ENCODE measurements at places on chromosomes 5 and 9.

DNA sequence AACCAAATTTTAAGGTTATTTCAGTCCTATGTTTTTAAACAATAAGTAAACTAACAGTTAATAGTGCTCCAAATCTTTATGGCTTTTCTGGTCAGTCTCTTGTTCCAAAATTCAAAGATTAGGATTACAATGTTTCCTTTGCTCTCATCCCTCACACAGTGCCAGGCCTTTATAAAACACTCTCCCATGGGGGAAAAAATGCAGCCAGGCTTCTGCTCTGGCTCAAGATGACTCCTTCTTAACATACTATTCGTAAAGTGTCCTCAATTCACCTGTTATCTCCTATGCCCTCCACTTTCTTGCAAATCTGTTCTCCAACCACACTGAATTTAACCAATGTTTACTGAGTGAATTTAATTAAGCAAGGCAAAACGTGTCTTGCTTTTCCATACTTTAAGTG lies 1.4 kb downstream of the CEP120 start:
- DNase-seq: no peak

DNA sequence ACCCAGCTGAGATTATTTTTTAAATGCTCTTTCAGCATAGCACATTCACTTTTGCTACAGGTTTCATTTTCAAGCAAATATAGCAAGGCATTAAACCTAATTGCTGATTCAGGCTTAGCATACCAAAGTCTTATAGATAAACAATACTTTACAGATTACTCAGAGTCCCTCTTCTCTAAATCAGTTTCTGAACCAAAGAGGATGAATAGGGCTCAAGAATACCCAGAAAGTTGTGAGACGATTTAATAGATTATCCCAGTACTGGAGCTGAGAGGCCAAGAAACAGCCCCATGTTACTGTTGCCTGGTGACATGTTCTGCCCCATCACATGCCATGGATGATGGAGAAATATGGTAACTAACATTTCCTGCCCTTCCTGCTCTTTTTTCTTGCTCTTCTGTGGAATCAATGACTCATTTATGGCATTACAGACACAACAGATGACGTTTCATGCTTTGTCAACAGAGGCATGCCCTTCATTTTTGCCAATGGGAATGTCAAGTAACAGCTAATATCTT lies 18.1 kb upstream of the SSBP2 start:
- peak; percentile 71 for DNase-seq

GRCh38 chr5:9428272-9428671 lies 117.6 kb downstream of the SEMA5A start:
- DNase-seq: no peak

- DNase-seq: peak; percentile 63
Observed at GRCh38 chr9:7185612-7186011, 427.8 kb downstream of the KDM4C start.

GRCh38 chr5:76082772-76083554 lies at the start of gene SV2C:
TSS of gene SV2C (plus strand) at chr5:76083383. CDS start at chr5:76131751, 48,368 bp downstream.
- no peak for DNase-seq

- no peak for DNase-seq
Observed at GRCh38 chr9:121463026-121463807, 36.4 kb downstream of the GGTA1 start.

DNA sequence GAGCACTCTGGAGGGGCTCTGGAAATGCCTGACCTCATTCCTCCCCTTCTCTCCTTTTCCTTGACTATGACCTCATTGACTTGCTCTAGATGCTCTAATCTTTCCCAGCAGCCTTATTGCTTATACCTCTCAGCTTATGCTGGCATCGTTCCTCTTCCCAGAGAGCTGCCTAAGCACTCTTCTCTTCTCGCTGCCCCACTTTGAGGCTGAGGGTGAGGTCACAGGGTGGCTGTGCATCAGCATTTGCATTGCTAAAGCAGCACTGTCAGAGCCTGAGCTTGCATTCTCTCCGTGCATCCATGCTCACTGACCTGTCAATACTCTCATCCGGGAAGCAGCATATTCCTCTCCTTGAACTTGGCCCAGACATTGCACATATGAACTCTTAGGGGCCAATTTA lies 96.4 kb upstream of the NTRK2 start:
- DNase-seq: no peak

- no peak for DNase-seq
Observed at GRCh38 chr9:21047281-21047691, 15.8 kb upstream of the HACD4 start.

- DNase-seq: peak; percentile 63
Observed at GRCh38 chr5:171420431-171421241, 1.2 kb downstream of the FGF18 start.

- peak; percentile 49 for DNase-seq
Observed at GRCh38 chr9:104831681-104832080, 67.8 kb downstream of the NIPSNAP3B start.

DNA sequence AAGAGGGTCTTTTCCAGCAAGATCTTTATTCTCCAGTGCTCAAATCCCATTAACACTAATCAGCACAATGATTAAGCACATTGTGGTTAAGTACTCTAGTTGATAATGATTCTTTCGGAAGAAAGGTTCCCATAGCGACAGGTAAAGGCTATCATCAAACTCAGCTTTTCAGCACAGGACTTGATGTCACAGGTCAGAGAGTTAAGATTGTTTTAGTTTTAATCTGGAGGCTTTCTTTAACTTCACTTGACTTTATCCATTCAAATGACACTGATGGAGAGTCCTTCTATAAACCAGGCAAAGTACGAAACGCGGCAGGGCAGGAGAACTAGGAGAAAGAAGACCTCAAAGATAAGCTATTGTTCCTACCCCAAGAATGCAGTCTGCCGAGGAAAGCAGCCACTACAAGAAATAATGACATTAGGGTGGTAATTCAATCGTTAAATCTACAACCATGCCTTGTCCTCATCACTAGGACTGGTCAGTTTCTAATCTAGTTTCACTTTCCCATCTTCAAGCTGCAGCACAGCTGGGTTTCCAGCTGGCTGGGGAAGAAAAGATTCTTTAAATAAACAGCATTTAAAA lies 4.6 kb downstream of the NRG2 start:
- no peak for DNase-seq

GRCh38 chr5:119789406-119790117 lies 160.2 kb downstream of the FAM170A start:
- no peak for DNase-seq

DNA sequence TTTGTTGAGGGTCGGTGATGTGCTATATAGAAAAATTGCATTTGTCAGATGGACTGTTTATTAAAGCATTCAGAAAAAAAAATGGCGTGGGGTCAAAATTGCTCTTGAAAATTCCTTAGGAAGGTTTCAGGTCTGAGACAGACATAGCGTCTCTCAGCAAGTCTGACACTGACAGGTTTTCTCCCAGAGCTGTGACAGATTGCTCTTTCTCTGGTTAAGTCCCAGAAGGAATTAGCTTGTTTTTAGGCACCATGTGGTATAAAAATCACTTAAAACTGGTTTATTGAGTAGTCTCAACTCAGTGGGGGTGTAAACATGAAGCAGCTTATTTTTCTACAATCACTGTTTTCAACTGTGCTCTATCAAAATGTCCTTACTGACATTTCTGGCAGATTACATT lies 1379.8 kb downstream of the MAT2B start:
- DNase-seq: no peak

- peak; percentile 47 for DNase-seq
Observed at GRCh38 chr5:58410441-58410840, 49.4 kb downstream of the PLK2 start.

- DNase-seq: peak; percentile 57
Observed at GRCh38 chr9:15135164-15135792, 171.7 kb downstream of the TTC39B start.

DNA sequence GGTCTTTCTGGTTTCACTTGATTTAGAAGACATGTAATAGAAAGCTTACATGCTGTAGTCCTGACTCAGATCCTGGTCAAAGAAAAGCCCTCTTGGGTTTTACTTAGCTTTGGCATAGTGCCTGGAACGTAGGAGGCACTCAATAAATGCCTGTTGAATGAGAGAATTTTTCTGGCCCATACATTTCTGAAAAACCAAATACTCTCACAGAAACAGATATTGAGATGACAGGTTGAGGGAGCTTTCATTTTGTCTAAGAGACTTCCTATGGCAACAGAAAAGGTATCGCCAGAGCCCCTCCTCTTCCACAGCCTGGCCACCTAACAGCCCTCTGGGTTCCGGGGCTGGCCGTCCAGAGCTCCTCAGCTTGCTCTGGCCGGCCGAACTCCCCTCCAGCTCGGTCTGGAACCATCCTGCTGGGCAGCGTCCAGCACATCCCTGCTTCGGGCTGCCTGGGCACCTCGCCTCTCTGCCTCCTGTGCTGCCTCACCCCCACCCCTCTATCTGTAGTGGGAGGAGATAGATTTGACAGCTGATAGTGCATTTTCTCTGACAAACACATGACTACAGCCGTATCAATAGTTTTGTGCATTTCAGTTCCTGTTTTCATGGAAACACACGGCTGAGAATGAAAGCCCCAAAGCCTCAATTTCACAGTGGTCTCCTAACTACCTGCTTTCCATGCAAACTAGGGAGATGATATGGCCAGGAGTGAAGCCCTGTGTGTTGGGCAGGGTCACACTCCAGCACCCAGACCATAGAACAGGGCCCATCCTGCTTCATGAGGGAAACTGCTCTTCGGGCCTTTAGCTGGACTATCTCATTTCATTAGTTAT lies 1.1 kb downstream of the IL4 start:
- peak; percentile 91 for DNase-seq

- no peak for DNase-seq
Observed at GRCh38 chr5:181059297-181060230, 19.5 kb downstream of the BTNL9 start.

Measured in AG09309 (cell line).